ENCODE measurements at places on chromosomes 1 and 21. TPM values are rescaled to one million over a fixed set of nuclear protein-coding genes. Genes with fewer than 3 reads are reported as not detected.

Gene S100A1
- total RNA-seq, result 3.7 TPM

Gene NOC2L
- 33.1 TPM for total RNA-seq

DNA sequence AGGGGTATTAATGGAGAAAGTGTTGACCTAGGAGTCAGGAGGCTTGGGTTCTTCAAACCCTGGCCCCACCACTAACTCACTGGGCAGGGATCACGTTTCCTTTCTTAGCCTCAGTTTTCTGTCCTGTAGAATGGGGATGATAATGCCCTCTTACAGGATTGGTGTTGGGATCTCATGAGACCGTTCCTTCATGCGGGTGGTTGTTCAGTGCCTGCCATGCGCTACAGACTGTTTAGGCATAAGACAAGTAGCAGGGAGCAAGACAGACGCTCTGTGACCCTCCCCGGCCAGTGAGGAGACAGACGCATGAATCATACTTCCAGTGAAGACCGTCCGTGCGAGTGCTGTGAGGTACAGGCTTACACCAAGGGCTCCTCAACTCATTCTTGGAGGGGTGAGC is 81.7 kb downstream of the MAN1C1 start:
- H3K4me1 ChIP-seq, result peaks cover 62% of the 10 kb centered on the region
- no peak overlapping the region for H3K4me3 ChIP-seq
- H3K27me3 ChIP-seq, result no peaks in the 10 kb centered on the region
- DNase-seq, result no peak
- peak overlapping the region; percentile 67 for H3K27ac ChIP-seq
- H3K36me3 ChIP-seq, result peaks cover 3% of the 10 kb centered on the region

GRCh38 chr1:160236806-160237205 is 25.5 kb downstream of the DCAF8 start:
- no peak for DNase-seq
- peaks cover 46% of the 10 kb centered on the region for H3K36me3 ChIP-seq
- no peak overlapping the region for H3K27ac ChIP-seq
- H3K27me3 ChIP-seq, result no peaks in the 10 kb centered on the region

GRCh38 chr1:56363007-56363770 is 216.2 kb downstream of the PLPP3 start:
- H3K4me1 ChIP-seq, result no peaks in the 10 kb centered on the region
- DNase-seq, result no peak
- H3K4me3 ChIP-seq, result no peak overlapping the region
- H3K27me3 ChIP-seq, result no peaks in the 10 kb centered on the region

DNA sequence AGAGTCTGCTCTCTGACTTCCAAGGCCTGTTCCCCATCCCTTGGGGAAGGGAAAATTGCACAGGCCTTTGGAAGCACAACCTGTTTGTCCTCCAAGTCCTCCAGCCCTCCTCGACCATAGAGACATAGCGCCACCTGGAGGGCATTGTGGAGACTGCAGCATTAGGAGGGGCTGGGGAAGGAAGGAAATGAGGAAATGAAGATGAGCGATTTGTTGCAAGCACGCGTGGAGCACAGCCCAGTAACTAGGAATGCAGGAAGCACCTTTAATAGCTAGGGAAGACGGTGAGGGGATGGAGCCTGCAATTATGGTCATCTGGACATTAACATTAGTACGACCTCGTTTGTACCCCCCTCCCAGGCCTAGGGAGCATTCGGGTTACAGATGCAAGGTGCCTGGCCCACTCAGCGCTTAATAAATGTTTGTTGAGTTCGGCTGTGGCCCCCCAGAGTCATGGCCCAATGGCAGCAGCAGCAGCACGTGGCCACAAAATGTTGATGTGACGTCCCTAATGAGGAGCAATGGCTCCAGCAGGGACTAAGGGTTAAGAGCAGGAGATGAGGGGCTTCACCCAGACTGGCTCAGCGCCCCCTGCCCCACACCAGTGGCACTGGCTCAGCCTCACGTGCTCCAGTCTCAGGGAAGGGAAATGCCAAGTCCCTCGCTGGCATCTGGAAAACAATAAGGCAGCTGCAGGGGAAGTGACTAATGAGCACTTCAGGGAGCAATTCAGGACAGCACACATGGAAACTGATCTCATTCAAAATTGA is 8.0 kb upstream of the CAMK2N1 start:
- H3K27ac ChIP-seq, result no peak overlapping the region
- H3K4me1 ChIP-seq, result peaks cover 15% of the 10 kb centered on the region
- H3K27me3 ChIP-seq, result peaks cover 4% of the 10 kb centered on the region
- no peak overlapping the region for H3K4me3 ChIP-seq

- no peak overlapping the region for H3K4me3 ChIP-seq
- H3K27ac ChIP-seq, result no peak overlapping the region
- H3K4me1 ChIP-seq, result peaks cover 5% of the 10 kb centered on the region
Observed at GRCh38 chr1:84849357-84849975, 43.5 kb downstream of the LPAR3 start.

DNA sequence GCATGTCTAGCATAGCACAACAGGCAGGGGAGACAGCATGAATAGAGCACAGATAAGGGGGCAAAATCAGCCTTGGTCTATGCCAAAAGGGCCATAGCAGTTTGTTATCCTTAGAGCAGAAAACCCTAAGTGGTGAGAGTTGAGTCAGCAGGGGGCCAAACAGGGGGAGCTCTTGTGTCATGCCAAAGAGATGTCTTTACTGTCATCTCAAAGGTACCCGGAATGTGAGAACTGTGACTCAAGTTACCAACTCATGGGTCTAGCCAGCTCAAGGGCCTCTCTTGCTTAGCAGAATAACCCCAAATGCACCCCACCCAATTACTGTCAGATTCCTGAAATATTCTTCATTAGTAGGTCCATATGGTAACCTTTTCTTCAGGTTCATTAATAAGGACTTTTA is 45.9 kb upstream of the NRDC start:
- peaks cover 5% of the 10 kb centered on the region for H3K4me1 ChIP-seq
- DNase-seq, result no peak
- no peak overlapping the region for H3K27ac ChIP-seq
- H3K36me3 ChIP-seq, result no peaks in the 10 kb centered on the region
- H3K27me3 ChIP-seq, result peaks cover 18% of the 10 kb centered on the region

- H3K4me1 ChIP-seq, result no peaks in the 10 kb centered on the region
- DNase-seq, result no peak
- no peak overlapping the region for H3K4me3 ChIP-seq
- H3K36me3 ChIP-seq, result no peaks in the 10 kb centered on the region
- no peaks in the 10 kb centered on the region for H3K27me3 ChIP-seq
Observed at GRCh38 chr21:35266546-35266945, 217.4 kb upstream of the RUNX1 start.

- no peaks in the 10 kb centered on the region for H3K27me3 ChIP-seq
- H3K36me3 ChIP-seq, result peaks cover 27% of the 10 kb centered on the region
- H3K4me3 ChIP-seq, result no peak overlapping the region
- DNase-seq, result no peak
Observed at GRCh38 chr1:234429434-234429806, 49.6 kb downstream of the TARBP1 start.

GRCh38 chr1:154861607-154862094 is 8.4 kb downstream of the KCNN3 start:
- H3K4me3 ChIP-seq, result no peak overlapping the region
- no peak for DNase-seq
- H3K27ac ChIP-seq, result no peak overlapping the region
- peaks cover 26% of the 10 kb centered on the region for H3K36me3 ChIP-seq
